Endothelial cell of umbilical vein (primary cell): ENCODE measurements at places on chromosomes 12 and 14. TPM values are rescaled to one million over a fixed set of nuclear protein-coding genes. Genes with fewer than 3 reads are reported as not detected.
A peak's percentile ranks its signal among the peaks of the same experiment; 100 is the strongest.

DIO3 gene
- total RNA-seq = not detected in 2 replicates

ALG10B gene
- 6.3 and 9.0 TPM in 2 replicates for total RNA-seq

GRCh38 chr14:67571275-67571990 is 28.6 kb downstream of the PIGH start:
- peak; percentile 54 for DNase-seq

- peak; percentile 80 for DNase-seq
These were observed 470.3 kb downstream of the FOXG1 start for GRCh38 chr14:29236848-29237247.

GRCh38 chr12:45674181-45674977 is 55.1 kb upstream of the ARID2 start:
- DNase-seq = peak; percentile 74

DNA sequence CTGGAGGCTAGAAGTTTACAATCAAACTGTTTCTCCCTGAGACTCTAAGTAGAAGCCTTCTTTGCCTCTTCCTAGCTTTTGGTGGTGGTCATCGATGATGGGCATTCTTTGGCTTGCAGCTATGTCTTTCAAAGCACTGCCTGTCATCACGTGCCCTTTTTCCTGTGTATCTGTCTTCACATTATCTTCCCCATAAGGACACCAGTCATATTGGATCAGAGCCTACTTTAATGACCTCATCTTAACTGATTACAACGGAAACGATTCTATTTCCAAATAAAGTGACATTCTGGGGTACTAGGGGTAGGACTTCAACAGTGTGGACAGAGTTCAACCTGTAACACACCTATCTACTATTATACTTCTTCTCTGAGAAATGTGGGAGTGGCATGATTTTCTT is 31.1 kb upstream of the IFNG-AS1 start:
- DNase-seq = no peak

GRCh38 chr12:113109872-113110599 is 25.5 kb downstream of the RASAL1 start:
- DNase-seq = no peak

DNA sequence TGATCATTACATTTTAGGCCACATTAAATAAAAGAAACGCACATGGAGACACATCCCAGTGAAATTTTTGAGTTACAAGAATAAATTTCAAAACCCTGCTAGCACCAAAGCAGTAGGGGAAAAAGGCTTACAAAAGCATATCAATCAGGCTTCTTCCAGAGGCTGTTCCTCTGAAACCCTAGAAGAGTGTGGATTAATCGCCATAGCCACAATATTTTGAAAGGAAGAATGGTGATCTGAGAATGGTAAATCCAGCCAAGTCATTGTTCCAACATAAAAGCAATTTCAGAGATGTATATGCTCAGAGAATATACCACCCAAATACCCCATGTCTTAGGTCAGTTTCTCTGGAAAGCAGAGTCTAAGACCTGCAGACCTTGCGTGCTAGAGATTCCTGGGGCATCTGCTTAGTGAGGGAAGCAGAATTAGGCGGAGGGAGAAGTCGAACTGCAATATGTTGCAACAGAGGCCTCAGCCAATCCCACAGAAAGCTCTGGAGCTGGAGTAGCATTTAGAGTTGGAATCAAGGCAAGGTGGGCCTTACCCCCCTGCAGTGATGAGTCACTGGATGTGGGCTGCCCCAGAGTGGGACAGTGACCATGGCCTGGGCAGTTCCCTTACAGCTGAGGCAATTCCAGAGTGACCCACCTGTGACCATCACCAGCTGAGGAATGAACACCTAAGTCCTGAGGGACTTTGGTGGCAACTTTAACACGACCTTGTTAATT is 125.2 kb downstream of the NTF3 start:
- no peak for DNase-seq

DNA sequence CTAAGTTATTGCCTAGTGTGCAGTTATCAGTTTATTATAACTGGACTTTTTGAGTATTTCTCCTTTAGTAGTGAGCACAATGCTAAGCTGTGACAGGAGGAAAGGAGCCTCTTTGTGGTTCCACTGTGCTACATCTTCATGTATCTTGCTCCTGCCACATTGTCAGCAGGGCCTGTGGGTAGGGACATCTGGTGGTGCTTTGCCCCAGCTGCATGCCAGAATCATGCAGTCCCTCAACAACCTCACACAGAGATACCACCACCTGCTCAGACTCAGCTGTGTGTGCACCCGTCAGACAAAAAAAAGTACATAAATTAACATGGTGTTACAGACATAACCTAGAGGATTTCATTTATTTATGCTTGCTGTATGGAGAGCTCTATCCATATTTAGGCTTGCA is 51.1 kb downstream of the MIS18BP1 start:
- DNase-seq = peak; percentile 15

- DNase-seq = no peak
These were observed 484.8 kb downstream of the EGLN3 start for GRCh38 chr14:33465846-33466700.

SPSB2 gene
- total RNA-seq = 3.9 and 6.9 TPM in 2 replicates

GRCh38 chr12:7060353-7060954 is at the start of gene C1S:
Gene C1S, plus strand, starts transcription at chr12:7060718. Its CDS starts 1,195 bp downstream, at chr12:7061913.
- peak; percentile 51 for DNase-seq

DNA sequence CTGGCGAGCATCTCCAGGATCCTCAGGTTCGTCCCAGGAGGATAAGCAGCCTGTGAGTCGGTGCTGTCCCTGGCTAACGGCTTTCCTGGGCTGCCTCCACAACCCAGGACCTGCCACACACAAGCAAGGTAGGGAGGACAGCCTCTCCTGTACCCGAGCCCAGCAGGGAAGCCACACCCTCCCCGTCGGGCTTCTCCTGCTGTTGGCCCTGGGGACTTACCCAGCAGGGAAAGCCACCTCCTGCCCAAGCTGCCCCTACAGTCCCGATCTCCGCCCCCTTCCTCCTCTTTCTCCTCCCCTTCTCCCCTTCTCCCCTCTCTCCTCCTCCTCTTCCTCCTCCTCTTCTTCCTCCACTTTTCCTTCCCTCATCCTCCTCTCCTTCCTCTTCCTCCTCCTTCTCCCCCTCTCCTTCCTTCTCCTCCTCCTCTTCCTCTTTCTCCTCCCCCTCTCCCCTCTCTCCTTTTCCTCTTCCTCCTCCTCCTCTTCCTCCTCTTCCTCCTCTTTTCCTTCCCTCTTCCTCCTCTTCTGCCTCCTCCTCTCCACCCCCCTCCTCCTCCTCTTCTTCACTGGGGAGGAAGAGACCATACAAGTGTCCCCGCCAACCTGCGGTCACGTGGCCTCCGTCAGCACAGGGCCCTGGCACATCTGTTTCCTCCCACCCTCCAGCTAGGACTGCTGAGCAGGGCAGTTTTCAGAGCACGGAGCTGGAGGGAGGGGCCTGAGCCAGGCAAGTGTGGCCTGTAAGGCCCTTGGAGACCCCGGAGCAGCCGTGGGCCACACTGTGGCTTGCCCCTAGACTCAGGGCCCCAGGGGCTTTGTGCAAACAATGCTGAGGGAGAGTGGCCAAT is 17.3 kb upstream of the RFLNA start:
- DNase-seq = no peak

- peak; percentile 80 for DNase-seq
These were observed 217.1 kb upstream of the PLEKHG7 start for GRCh38 chr12:92485351-92486348.

DNA sequence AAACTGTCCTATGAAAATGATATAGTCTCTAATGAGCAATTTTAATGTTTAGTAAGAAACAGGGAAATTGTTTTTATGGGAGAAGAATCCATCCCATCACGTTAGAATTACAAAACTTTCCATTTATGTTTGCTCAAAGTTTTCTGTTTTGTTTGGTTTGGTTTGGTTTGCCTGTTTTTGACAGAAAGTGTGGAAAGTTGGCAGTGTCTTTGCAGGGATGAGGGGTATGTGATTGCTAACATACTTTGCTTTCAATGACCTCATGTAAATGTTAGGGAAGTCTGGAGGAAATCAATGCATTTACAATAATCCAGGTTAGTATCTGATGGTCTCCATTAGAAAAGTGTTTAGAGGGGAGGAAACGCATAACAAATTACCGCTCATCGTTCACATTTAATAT is 12.3 kb upstream of the NAV3 start:
- DNase-seq = no peak

GRCh38 chr14:96373538-96373937 is 10.2 kb downstream of the GSKIP start:
- no peak for DNase-seq

- no peak for DNase-seq
These were observed 21.0 kb upstream of the CCND2 start for GRCh38 chr12:4252601-4253000.

- no peak for DNase-seq
These were observed 44.8 kb downstream of the LTBP2 start for GRCh38 chr14:74567219-74567618.

GRCh38 chr14:76583805-76584204 is 177.5 kb upstream of the VASH1 start:
- no peak for DNase-seq

MEG3 gene
- 227 and 508 TPM in 2 replicates for total RNA-seq

DNA sequence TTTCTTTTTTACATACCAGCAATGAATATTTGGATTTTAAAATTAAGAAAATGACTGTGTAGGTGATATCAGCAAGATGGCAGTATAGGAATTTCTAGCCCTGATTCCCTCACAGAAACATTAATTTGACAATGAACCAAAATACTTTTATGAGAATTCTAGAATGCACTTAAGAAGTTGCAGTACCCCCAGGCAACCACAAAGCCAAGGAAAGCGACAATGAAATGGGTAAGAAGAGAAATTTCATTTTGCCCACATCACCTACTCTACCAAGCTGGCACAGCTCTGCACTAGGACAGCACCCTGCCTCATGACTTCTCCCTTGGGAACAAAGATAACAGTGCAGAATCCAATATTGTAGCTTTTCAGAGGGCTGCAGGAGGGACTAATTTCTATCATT is 6.6 kb downstream of the OR9K2 start:
- DNase-seq = no peak

DNA sequence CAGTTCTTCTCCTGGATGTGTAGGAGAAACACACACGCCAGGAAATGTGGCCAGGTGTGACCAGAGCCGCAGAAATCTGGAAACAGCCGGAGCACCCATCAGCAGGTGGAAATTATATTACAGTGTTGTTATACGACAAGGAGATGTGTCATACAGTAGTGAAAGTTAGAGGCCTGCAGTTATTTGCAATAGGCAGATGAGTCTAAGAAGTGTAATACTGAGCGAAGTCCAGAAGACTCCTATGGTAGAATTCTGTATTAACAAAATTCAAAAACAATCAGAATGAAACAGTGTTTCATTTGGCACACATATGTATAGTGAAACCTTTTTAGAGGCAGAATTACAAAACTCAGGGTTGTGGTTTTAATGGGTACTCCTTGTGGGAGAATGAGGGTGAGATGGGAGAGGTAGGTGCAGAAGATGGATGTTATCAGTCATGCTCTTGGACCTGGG is 39.3 kb upstream of the AMN start:
- no peak for DNase-seq

DNA sequence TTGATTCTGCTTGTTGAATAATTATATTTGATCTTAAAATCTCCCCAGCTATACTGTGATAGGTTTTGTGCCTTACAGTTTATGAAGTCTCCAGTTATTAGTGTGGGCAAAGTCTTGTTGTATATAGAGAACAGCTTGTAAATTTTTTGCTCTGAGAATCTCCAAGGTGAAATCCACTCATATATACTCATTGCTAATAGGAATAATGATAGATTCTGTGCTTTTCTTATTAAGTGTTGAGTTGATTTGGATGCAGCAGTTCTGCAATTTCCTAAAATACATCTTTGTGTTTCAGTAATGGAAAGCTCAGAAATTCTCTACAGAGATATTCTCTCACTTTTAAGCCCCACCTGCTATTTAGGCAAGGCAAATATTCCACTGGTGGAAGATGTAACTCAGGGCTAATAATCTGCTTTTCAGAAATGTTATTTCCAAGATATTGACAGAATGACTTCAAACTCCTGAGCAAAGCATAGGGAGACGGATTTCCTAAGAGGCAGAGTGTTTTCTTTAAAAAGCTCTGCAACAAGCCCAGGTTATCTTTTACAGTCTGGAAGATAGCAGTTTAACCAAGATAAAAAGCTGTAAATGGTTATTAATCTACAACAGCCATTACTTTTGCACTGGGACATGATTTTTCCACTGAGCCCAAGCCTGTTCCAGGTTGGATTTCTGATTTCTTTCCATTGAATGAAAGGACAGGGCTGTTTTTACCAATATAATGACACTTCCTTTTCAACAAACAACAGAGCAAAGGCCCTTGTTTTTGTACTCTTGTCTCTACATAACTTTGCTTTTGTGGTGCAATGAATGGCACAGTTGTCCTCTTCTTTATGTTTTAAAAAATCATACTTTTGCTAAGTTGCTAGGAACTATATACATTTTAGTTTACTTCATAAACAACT is 239.9 kb upstream of the ATP2B1 start:
- DNase-seq = peak; percentile 44

DNA sequence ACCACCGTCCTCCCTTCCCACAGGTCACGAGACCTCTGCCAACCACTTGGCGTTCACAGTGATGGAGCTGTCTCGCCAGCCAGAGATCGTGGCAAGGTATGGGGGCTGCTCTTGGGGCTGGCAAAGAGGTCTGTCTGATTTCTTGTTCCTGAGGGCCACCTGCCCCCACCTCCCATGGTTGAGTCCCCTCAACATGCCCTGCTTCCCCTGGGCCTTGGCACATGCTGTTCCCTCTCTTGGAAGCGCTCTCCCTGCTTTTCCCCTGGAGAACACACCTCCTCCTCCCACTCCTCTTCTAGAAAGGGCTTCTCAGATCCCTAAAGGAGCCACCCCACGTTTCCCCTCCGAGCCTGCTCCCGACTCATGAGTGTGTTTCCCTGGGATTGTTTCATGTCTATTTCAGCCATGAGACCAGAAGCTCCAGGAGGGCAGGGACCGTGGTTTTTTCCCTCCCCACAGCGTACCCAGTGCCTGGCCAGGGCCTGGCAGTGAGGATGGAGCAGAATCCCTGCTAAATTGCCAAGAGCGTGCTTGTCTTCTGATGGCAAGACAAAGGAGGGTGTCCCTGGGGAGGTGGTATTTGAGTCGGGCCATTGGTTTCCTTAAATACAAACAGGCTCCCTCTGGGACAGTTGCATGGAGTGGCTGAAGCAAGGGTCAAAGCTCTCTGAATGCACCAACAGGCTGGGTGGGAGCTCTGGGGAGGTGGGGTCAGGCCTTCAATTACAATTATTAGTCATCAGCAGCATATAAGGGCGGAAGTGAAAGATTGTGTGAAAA is 34.1 kb downstream of the CYP46A1 start:
- no peak for DNase-seq

SOAT2 gene
- not detected in 2 replicates for total RNA-seq

WNK1 gene
- 104 and 108 TPM in 2 replicates for total RNA-seq

ATP6V1D gene
- 60.7 and 63.1 TPM in 2 replicates for total RNA-seq

GRCh38 chr12:126607157-126607556 is 1541.9 kb downstream of the AACS start:
- no peak for DNase-seq

RERG gene
- total RNA-seq = not detected in 2 replicates

DNA sequence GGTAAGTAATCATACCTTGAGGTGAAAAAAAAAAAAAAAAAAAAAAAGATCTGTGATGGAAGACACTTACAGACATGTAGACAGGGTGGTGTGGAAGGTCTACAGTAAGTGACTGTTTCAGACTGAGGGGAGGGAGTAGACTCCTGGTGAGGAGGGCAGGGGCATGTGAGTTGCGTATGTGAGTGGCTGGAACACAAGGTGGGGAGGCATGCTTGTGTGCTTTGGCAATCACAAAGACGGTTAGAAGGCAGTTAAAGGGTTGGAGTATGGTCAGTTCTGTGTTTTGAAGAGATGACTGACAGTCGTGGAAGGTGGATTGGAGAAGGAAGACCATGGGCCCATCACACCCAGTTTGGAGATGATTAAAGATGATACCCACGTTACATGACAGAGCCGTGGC is 65.2 kb downstream of the ETV6 start:
- no peak for DNase-seq
